Astrocyte (in vitro differentiated cells and primary cell): ENCODE measurements at places on chromosomes 2 and 18.

DNA sequence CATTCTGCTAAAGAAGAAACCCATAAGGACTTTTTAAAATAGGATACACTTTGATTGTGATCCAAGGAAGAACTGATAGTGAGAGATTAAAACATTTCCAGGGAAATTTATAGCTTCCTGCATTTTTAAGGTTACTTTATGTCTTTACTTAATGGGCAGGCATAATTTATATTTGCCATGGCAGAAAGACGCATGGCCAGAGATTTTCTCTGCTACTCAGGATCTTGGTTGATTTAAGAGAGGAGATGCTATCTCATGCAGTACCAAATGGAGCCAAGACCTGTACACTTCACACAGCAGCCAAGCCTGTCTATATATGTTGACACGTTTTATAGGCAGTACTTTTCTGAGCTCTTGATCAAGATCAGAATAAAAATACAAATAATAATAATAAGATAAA is 60.9 kb upstream of the NT5C1B start:
- no peak for DNase-seq

DNA sequence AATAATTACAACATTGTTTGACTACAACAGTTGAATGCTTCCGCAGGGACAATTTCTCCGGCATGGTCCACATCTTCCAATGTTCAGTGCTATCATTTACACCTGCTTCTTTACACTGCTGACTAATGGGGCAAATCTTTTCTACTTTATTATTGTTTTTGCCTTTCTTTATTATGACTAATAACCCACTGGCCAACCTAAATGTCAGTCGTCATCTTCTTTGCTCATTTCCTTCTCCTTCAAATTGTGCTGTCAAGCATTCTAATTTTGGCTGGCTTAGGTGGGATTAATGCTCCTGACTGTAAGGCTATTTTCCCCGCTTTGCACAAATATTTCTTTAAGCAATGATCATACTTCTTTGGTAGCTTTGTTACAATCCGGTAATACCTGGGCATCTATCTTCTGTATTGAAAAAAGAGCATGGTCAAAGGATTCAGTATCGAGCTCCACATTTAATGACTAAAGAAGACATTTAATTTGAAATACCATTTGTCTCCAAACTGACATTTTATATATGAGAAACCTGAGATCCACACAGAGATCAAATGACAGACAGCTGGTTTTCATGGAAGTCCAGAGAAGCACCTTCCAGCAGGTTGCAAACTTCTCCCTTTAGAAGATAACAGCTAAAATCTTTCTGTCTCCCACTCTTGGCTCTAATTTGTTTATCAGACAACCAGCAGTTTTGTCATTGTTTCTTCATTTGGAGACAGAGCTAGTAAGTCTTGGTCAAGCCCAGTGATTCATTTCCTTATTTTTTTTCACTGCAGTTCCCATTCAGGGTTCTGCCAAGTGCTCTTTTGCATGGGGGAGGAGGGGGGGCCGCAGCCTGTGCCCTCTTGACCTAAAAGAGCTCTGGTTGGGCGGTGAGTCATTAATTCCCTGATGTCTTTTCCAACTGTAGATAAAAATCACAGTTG is 132.9 kb downstream of the SOCS6 start:
- DNase-seq: peak; percentile 96

- no peak for DNase-seq
These were observed 17.6 kb upstream of the TMEM247 start for GRCh38 chr2:46461709-46462171.

- DNase-seq: peak; percentile 31
These were observed 297.5 kb downstream of the PIEZO2 start for GRCh38 chr18:10851824-10852319.

- DNase-seq: peak; percentile 69
These were observed 136.5 kb downstream of the CTIF start for GRCh38 chr18:48675352-48675761.

GRCh38 chr2:3430740-3431490 is 51.4 kb downstream of the TRAPPC12 start:
- no peak for DNase-seq

- DNase-seq: no peak
These were observed 50.7 kb downstream of the STRN start for GRCh38 chr2:36915627-36916026.

DNA sequence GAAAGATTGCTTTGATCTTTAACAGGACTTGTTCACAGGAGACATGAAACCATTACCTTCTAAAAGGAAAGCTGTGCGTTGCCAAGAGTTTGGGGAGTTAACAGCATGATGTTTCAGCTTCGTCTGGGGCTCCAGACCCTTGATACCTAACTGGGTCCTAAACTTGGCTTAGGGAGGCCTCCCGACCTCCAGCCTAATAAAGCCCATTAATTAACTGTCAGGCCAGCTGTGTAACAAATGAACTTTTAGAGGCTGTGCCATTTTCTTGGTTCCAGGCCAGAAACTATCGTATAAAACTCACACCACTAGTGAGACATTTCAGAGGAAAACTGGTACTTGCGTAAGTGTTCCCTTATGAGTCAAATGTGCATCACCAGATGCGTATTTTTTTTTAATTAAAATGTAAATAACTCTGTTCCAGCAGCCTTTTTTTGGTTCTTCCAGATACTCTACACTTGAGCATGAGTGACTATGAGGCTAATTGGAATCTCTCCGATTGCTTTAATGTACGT is 236.5 kb downstream of the BCL2 start:
- peak; percentile 52 for DNase-seq

DNA sequence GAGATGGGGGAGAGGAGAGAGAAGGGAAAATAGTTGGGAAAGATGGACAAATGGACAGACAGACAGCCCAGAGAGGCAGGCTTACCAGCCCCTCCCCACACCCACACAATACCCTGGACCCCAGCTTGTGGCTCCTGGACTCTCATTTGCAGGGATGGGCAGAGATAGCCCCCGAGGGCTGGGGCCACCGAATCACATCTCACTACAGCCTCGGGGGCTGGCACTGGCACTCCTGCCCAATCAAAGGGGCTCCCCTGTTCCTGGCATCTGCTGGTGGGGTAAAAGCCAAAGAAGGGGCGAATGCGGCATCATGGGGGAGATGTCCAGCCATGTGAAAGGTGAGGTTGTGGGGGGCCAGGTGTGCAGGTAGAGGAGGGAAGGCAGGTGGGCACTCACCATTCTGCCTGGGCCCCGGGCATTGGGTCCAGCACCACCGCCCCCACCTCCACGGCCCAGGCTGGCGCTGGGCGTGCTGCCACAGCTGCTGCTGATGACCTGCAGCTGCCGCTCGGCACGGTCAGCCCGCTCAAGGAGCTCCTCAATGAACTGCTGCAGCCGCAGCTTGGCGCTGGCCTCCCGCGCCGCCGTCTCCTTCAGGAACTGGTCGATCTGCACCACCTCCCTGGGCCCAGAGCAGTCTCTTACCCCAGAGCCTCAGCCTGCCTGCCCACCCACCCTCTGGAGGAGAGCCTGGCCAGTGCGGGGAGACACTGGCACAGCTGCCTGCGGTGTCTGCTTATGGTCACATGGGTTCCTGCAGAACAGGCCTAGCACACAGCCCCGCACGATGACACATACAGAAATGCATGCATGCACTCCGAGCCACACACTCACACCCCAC is 18.0 kb downstream of the FBXO41 start:
- peak; percentile 31 for DNase-seq

DNA sequence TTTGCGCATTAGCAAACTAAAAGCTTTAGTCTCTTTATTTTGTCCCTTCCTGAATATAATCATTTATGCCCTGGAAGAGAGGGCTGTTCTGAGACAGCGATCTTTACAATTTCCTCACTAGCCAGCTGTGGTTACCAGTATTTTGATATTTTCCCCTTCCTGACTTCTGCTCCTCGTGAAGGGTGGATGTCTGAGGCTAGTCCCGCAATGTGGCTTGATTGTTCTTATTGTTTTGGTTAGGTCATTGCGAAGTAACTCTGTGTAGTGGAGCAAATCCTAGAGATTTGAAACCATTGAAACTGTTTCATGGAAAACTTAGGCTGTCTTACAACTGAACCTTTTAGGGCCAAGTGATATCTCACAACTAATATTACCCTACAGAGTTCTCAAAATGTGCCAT is 2.4 kb downstream of the MRPL33 start:
- DNase-seq: no peak

- no peak for DNase-seq
These were observed 6.5 kb downstream of the DIPK1C start for GRCh38 chr18:74450626-74451025.

GRCh38 chr2:240296104-240296406 is 139.4 kb upstream of the GPC1 start:
- no peak for DNase-seq

DNA sequence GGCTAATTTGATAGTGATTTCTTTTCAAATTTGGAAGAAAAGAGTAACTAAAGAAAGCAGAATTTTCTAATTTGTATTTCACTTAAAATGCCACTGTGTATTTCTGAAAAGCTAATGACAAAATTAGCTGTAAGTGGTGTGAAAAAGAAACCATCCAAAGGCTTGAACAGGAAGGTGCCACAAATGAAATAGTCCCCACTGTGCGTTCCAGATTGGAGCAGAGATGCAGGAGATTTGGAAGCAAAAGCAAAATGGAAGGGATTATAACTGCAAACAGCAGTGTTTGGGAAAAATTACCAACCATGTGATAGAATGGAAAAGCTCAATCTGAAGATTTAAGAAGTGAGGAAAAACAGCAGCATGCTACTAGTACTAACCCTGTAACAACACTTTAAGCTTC is 498.7 kb downstream of the SUCLG1 start:
- DNase-seq: no peak

- DNase-seq: no peak
These were observed 5.6 kb upstream of the RALBP1 start for GRCh38 chr18:9469685-9470084.

DNA sequence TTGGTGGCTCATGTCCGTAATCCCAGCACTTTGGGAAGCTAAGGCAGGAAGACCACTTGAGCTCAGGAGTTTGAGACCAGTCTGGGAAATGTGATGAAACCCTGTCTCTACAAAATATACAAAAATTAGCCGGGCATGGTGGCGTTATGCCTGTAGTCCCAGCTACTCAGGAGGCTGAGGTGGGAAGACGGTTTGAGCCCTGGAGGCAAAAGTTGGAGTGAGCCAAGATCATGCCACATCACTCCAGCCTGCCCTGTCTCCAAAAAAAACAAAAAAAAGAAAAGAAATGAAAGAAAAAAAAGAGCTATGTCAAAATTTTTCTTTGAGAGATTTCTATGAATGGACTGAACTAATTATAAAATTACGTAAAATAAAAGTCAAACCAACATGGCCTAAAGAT is 34.7 kb downstream of the ROCK2 start:
- DNase-seq: no peak

DNA sequence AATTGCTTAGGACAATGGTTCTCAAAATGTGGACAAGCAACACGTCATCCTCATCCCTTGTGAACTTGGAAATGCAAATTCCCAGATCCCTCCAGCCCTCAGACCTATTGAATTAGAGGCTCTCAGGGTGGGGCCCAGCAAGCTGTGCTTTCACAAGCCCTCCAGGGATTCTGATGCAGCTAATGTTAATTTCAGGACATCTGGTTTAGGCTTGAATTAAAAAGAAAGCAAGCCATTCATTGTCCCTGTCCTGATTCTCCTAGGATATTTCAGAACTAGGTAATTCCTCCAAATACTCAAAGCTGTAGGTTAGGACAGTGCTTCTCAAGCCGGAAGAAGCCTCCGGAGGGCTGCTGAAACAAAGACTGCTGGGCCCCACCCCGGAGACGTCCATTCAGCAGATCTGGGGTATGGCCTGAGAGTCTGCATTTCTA is 26.0 kb upstream of the GLI2 start:
- no peak for DNase-seq

DNA sequence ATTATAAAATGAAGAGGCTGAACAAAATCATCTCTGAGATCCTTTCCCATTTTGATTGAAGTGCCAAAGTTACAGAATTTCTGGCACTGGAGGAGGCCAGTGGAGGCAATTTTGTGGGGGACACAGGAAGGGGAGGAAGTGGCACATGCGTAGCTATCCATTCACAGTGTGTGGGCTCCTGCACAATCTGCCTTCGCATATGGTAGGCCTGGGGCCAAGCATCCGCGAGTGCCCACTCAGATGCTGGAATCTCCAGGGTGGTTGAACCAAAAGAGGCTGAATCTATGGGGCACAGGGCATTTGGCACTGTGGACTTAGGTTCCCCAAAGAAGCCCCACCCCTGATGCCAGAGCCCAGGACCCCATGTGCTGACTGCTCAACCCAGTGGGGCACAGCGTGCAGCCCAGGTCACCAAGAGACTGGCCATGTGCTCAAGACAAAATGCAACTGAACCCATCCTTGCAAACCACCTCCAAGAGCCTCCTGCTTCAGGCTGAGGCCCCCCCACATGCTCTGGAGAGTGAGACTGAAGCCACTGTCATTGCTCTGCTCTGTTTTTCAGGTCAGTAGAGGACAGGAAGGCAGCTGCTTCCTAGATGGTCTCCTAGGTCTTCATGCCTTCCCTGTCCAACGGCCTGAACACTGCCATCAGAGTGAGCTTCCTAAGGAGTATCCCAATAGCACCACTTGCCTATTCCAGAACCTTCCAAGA is 28.5 kb downstream of the ST8SIA5 start:
- DNase-seq: no peak

GRCh38 chr2:239552213-239552926 is 151.6 kb upstream of the HDAC4 start:
- DNase-seq: no peak

DNA sequence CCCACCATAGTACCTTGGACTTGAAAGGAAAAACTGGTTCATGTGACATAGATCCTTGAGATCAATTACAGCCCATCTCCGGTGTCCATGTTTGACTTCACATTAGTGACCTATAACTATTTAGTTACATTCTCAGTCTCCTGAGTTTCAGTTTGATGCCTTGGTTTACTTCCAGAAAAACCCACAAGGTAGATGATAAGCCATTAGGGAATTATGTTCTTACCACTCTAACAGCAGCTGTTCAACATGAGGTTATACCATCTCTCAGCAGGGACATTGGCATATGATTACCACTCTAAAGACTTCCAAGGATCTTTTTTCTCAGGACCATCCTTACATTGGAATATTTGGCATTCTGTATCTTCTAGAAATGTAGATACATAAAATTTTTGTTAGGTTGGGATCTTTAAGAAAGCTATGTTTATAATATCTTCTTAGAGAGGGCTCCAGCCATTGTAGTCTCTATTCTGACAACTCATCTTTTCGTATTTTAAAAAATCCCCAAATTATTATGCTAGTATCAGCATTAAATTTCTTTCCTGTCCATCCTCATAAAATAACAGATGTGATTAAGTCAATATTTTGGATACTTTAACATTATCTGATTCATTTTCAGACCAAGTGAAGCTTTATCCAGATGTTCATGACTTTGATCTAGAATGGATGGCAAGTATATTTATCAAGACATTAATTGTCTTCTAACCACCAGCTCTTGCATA is 258.9 kb downstream of the RDH14 start:
- DNase-seq: peak; percentile 47

DNA sequence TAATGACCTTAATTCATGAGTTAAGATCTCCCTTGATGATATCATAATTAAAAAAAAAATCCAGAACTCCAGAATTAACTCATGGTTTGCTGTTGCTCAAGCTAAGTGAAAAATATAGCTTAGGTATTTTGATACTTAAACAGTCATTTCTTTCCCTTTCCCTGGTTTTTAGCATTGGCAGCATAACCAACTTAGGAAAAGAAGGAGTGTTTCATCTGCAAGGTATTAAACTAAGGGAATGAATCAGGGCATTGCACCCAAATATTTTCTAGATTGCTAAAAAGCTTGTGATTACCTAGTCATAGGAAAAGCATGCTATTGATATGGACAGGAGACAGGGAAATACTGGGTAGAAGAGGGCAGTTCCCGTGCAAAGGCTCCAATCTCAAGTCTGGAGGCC is 207.2 kb downstream of the LRP1B start:
- DNase-seq: peak; percentile 86
